ENCODE measurements at places on chromosomes 6 and 20. TPM values are rescaled to one million over a fixed set of nuclear protein-coding genes. Genes with fewer than 3 reads are reported as not detected.

RAD21L1 gene
- not detected for total RNA-seq

SLC24A3 gene
- 16.4 TPM for total RNA-seq

TCP11 gene
- total RNA-seq = not detected

ASIP gene
- total RNA-seq = not detected

DAAM2 gene
- total RNA-seq = 43.3 TPM

BCAS1 gene
- not detected for total RNA-seq

PBOV1 gene
- total RNA-seq = not detected

SMAP1 gene
- total RNA-seq = 20.0 TPM

DSTN gene
- 674 TPM for total RNA-seq

NRSN1 gene
- 0.35 TPM for total RNA-seq

C20orf141 gene
- total RNA-seq = not detected

MYL9 gene
- total RNA-seq = 18.5 TPM

MMP24OS gene
- total RNA-seq = 13.6 TPM

- no peaks in the 10 kb centered on the region for H3K27me3 ChIP-seq
- no peaks in the 10 kb centered on the region for H3K4me1 ChIP-seq
- no peak overlapping the region for H3K4me3 ChIP-seq
- H3K27ac ChIP-seq = no peak overlapping the region
Measured at GRCh38 chr6:117432273-117432672, 6.5 kb upstream of the ROS1 start.

DNA sequence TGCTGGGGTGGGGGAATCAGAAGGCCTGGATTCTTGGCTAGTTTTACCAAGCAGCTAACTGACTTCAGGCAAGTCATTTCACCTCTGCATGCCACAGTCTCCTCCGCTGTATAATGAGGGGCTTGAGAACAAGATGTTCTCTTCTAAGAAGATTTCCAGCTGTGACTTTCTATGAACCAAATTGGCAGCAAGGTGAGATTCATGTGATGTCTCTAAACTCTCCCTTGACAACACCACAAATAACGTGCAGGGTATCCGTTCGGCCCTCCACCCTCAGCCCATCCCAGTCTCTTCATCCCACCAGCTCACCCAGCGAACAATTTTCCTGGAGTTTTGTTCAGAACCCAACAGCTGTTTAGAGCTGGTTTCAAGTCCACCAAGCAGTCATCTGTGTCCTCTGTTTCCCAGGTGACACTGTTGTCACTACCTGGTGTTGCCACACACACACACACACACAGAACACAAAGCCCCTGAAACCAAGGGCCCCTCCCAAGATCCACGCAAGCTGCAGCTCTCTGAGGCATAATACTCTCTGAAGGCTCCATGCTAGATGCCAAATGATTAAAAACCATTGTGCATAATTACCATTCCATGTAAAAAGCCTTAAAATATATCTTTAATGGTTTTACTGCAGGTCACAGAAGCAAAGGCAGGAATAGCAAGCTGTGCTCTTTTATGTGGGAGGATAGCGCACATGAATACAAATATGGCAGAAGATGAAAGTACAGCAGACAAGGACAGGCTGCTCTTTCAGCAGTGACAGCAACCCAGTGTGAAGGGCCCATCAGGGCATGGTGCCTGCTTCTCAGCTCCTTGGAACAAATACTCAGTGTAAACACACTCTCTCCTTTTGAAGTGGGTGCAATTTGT, 48.2 kb downstream of the ARHGAP18 start:
- no peaks in the 10 kb centered on the region for H3K36me3 ChIP-seq
- no peak overlapping the region for H3K27ac ChIP-seq
- no peak overlapping the region for H3K4me3 ChIP-seq
- no peaks in the 10 kb centered on the region for H3K27me3 ChIP-seq
- DNase-seq = no peak

DNA sequence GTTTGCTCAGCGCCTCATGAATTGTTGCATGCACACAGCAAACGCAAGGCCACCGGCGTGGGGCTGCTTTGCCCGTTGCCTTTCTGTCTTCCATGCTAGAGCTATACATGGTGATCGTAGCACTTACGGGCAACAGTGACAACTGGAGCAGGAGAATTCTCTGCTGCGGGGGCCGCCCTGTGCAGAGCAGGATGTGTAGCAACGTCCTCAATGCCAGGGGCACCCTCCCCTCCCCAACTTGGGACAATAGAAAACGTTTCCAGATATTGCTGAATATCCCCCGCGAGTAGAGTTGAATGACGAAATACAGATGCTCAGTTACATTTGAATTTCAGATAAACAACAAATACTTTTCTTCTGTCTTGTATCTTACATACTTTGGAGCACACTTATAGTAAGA, 198.7 kb downstream of the TFAP2C start:
- H3K27ac ChIP-seq = peak overlapping the region; percentile 83
- no peaks in the 10 kb centered on the region for H3K27me3 ChIP-seq
- H3K4me3 ChIP-seq = peak overlapping the region; percentile 13

DNA sequence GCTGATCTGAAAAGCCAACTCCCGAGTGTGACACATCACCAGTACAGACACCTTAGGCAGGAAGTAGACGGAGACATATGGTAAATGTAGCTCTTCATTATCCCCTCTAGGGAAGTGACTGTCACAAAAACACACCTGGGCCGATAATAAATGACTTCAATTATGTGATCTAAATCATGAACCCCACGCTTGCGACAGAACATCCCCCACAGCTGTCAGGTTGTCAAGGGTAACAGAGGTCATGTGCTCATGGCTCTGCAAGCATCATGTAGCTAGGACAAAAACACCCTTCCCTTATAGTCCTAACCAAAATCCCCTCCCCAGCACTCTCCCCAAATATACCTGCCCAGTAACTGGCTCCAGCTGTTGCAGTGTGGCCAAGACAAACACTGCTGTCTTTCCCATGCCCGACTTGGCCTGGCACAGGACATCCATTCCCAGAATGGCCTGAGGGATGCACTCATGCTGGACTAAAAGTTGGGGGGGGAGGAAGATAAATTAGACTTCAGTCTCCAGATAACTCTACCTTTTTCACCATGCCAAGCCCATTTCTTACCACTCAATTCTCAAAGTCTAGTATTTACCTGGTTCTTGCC, 2.9 kb downstream of the DDX39B start:
- no peaks in the 10 kb centered on the region for H3K36me3 ChIP-seq
- no peak overlapping the region for H3K27ac ChIP-seq
- no peak for DNase-seq
- no peak overlapping the region for H3K4me3 ChIP-seq

- H3K4me1 ChIP-seq = peaks cover 4% of the 10 kb centered on the region
- H3K36me3 ChIP-seq = no peaks in the 10 kb centered on the region
- no peak for DNase-seq
- H3K27ac ChIP-seq = no peak overlapping the region
- no peaks in the 10 kb centered on the region for H3K27me3 ChIP-seq
- no peak overlapping the region for H3K4me3 ChIP-seq
Measured at GRCh38 chr6:119442776-119443184, 93.2 kb upstream of the MAN1A1 start.

DNA sequence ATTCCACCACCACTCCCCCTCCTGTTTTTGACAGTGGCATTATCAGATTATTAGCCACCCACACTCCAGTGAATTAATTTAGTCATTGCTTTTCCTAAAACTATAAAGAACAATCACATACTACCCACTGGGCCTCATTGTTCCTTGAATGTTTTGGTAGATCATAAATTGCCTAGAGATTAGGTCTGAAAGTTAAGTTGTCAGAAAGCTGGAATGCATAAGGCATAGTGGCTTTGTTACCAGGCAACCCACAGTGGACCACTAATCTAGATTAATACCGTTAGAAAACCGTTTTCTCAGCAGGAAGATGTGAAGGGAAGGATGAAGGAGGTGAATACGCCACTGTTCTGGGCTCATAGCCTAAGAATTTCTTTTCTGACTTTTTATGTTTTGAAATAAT, 75.6 kb downstream of the SAMD3 start:
- H3K27ac ChIP-seq = no peak overlapping the region
- H3K4me1 ChIP-seq = no peaks in the 10 kb centered on the region
- DNase-seq = no peak
- H3K4me3 ChIP-seq = no peak overlapping the region
- no peaks in the 10 kb centered on the region for H3K27me3 ChIP-seq

GRCh38 chr6:154569156-154569862, 58.8 kb upstream of the CNKSR3 start:
- H3K4me1 ChIP-seq = no peaks in the 10 kb centered on the region
- H3K27me3 ChIP-seq = no peaks in the 10 kb centered on the region
- H3K36me3 ChIP-seq = no peaks in the 10 kb centered on the region
- DNase-seq = no peak
- peak overlapping the region; percentile 74 for H3K27ac ChIP-seq

GRCh38 chr6:151108548-151108947, 131.2 kb upstream of the AKAP12 start:
- no peaks in the 10 kb centered on the region for H3K36me3 ChIP-seq
- H3K4me3 ChIP-seq = no peak overlapping the region
- H3K4me1 ChIP-seq = no peaks in the 10 kb centered on the region
- H3K27me3 ChIP-seq = no peaks in the 10 kb centered on the region

DNA sequence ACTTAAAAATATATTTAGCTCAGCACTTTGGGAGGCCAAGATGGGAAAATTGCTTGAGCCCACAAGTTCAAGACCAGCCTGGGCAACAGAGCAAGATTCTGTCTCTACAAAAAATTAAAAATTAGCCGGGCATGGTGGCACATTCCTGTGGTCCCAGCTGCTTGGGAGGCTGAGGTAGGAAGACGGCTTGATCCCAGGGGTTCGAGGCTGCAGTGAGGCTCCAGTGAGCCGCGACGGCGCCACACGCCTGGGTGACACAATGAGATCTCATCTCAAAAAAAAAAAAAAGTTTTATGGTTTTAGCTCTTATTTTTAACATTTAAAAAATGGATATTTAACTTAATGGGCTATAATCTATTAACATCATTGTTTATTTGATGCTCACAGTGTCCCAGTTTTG, 97.2 kb upstream of the RIPOR2 start:
- H3K36me3 ChIP-seq = no peaks in the 10 kb centered on the region
- H3K27me3 ChIP-seq = no peaks in the 10 kb centered on the region
- no peaks in the 10 kb centered on the region for H3K4me1 ChIP-seq
- no peak for DNase-seq

- H3K27ac ChIP-seq = no peak overlapping the region
- DNase-seq = no peak
- peaks cover 23% of the 10 kb centered on the region for H3K27me3 ChIP-seq
- H3K36me3 ChIP-seq = no peaks in the 10 kb centered on the region
Measured at GRCh38 chr6:166253778-166254204, 54.4 kb downstream of the PRR18 start.

Measured in uterus (tissue), 4 donors.